Activated CD8-positive, alpha-beta T cell treated with anti-CD3 and anti-CD28 coated beads, Interleukin-2, amount 10 ng/mL, durations not matched to agents 7 days and 5 days (primary cell): ENCODE measurements at places on chromosomes 16 and 17. TPM values are rescaled to one million over a fixed set of nuclear protein-coding genes. Genes with fewer than 3 reads are reported as not detected.

The NPTX1 gene
- 16.7 TPM for total RNA-seq

DNA sequence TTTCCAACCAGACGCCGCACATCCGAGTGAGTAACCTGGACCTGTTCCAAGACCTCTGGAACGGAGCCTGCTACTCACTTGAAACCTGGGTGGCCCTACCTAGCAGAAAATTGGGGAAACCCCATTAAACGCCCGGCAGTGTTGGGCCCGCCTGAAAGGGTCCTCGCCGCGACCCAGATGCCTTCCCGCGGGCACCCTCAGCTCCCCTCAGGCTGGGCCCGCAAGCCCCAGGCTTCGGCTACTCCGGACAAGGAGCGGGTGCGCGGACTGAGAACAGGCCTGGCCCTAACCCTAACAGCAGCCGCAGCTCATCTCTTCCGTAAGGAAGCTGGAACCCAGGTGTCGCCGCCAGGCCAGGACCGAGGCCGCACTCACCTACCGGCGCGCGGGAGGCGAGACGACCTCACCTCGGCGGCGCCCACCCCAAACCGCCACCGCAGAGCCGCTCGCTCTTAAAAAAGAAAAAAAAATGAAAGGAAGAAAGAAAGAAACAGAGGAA lies 344 bp downstream of the PSME3IP1 start:
- no peak for DNase-seq

GRCh38 chr17:79811011-79811867 lies 14.4 kb upstream of the CBX8 start:
- peak; percentile 62 for DNase-seq

DNA sequence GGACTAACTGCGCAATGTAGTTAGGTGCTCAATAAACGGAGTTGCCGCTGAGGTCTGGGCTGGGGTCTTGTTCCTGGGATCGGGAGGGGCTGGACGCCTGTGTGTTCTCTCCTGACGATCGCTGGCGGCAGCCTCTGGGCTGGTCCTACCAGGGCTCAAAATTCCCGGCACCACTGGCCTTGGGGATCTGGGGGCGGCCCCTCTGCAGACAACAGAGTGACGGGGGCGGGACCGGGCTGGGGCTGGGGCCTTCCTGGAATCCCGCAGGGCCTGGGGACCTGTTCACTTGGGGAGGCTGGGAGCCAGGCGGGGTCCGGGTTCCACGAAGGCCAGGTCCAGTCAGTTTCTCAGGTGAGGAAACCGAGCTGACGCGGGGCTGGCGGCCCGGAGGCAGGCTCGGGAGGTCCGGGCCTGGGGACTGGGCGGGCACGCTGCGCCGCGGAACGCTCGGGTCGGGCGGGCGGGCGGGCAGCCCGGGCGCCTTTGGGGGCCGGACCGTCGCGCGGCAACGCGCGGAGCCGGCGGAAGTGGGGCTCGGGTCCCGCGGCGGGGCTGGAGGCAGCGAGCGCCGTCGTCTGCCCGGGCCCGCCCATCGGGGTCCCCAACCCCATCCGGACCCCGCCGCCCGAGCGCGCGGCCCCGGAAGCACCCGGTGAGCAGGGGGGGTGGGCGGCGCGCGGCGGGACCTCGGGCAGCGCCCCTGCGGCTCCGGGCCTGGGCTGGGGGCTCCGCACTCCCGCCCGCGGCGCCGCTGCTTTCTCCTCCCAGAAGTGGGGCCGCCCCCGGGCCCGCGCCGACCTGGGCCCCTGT lies at the start of gene PIGQ:
PIGQ (plus strand) TSS at position 524 of the 810 bp plus-strand sequence. CDS start 4,107 bp downstream, outside the sequence.
- DNase-seq: peak; percentile 68

DNA sequence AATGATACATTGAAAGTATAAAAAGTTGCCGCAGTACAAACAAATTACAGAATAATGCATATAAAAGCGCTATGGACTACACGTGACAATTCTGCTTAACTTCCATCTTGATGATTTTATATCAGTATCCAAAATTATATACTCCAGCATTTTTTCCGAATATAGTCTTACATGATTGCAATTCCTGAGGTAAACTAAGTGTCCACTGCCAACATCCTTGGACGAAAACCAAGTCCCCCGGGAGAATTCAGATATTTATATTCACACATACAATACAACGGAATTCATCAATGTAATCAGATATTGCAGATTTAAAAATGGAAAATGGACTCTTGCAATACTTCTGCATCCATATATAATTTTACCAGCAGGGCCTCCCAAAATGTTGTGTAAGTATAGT lies 8.9 kb upstream of the MYH11 start:
- no peak for DNase-seq

GRCh38 chr16:17744921-17745572 lies 274.3 kb upstream of the XYLT1 start:
- DNase-seq: no peak

- DNase-seq: no peak
Observed at GRCh38 chr16:50324345-50324744, 44.4 kb downstream of the BRD7 start.

GRCh38 chr17:67156269-67157199 lies 88.5 kb downstream of the HELZ start:
- no peak for DNase-seq

- no peak for DNase-seq
Observed at GRCh38 chr17:82840431-82840831, 609 bp upstream of the ZNF750 start.

DNA sequence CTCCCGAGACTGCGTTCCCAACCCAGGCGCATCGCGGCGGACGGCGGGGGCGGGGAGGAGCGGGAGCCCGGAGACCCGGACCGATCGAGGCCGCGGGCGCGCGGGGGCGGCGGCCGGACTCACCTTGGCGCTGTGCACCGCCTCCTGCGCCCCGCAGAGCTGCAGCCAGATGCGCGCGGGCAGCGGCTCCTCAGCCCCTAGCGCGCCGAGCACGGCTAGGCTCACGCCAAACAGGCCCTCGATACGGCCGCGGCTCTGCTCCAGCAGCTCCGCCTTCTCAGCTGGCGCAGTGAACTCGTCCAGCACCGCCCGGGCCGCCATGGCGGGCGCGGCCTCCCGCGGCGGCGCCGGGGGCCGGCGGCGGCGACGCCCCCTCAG lies 339 bp downstream of the N4BP1 start:
- DNase-seq: no peak

The CDH13 gene
- not detected for total RNA-seq

GRCh38 chr17:4534515-4534914 lies 20.7 kb downstream of the MYBBP1A start:
- DNase-seq: no peak

- DNase-seq: no peak
Observed at GRCh38 chr16:51549836-51550235, 398.8 kb upstream of the SALL1 start.

- DNase-seq: no peak
Observed at GRCh38 chr16:6969594-6969993, 363.1 kb upstream of the RBFOX1 start.

The MYO1C gene
- 18.5 TPM for total RNA-seq

DNA sequence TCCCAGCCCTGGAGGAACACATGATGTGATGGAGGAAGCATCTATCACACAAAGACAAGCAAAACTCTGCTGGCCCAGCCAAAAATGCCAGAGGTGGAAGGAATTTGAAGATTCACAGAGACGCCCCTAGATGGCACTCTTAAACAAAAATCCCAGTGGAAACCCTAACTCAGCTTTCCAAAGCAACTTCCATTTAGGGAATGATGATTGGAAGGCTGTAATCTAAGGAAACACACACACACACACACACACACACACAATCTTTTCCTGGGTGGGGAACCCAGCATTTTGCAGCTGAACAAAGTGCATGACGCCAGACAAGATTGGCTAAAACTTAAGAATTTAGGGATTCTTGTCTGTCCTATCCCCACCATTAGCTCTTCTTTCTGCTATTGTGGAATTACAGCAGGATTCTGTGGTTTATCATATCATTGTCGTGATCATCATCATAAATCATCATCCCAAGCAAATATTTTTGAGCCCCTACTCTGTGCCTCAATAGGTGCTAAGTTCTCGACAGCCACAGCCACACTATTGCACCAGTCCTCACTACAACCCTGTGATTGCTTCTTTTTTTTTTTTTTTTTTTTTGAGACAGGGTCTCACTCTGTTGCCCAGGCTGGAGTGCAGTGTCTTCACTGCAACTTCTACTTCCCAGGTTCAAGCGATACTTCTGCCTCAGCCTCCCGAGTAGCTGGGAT lies 1.6 kb upstream of the LDAF1 start:
- no peak for DNase-seq

- no peak for DNase-seq
Observed at GRCh38 chr16:84323606-84324005, 28.9 kb downstream of the WFDC1 start.

DNA sequence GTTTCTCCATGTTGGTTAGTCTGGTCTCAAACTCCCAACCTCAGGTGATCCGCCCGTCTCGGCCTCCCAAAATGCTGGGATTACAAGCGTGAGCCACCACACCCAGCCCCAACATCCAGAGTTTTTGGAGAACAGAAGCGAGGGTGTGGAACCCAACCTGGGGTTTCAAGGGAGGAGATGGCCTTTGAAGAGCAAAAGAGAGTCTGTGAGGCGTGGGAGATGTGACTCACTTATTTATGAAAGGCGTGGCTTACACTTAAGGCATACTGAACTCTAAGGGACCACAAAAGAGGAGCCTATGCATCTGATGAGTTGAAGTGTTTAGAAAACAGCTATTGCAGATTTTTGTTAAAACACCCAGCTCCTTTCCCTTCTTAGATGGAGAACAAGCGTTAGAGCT lies 18.9 kb downstream of the ARSG start:
- peak; percentile 61 for DNase-seq

GRCh38 chr16:11627822-11628457 lies 40.3 kb upstream of the SNN start:
- DNase-seq: no peak

- no peak for DNase-seq
Observed at GRCh38 chr17:68004201-68004600, 7.9 kb upstream of the C17orf58 start.

- no peak for DNase-seq
Observed at GRCh38 chr16:23979982-23980381, 144.2 kb downstream of the PRKCB start.

DNA sequence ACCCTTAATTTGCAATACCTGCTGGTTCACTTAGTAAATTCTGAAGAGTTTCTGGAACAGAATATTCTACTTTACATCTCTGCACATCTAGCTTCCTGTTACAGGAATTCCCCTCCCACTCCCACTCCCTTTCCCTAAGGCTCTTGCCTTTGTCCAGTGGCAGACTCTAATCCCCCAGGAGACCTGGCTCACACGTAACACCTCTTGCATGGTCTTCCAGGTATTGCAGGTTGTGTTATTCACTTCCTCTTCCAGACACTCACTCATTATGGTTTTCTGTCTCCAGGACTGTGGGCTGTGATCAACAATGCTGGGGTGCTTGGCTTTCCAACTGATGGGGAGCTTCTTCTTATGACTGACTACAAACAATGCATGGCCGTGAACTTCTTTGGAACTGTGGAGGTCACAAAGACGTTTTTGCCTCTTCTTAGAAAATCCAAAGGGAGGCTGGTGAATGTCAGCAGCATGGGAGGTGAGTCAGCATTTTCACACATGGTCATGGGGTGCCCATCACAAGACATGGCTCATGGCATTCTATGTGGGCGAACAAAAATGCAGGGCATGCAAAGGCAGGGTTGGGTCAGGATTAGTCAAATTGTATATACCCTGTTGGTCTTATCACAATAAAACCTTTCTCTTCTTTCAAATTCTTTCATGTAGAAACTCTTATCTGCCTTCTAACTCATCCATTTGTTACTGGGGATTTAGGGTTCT lies 35.8 kb downstream of the HSD17B2 start:
- DNase-seq: no peak

DNA sequence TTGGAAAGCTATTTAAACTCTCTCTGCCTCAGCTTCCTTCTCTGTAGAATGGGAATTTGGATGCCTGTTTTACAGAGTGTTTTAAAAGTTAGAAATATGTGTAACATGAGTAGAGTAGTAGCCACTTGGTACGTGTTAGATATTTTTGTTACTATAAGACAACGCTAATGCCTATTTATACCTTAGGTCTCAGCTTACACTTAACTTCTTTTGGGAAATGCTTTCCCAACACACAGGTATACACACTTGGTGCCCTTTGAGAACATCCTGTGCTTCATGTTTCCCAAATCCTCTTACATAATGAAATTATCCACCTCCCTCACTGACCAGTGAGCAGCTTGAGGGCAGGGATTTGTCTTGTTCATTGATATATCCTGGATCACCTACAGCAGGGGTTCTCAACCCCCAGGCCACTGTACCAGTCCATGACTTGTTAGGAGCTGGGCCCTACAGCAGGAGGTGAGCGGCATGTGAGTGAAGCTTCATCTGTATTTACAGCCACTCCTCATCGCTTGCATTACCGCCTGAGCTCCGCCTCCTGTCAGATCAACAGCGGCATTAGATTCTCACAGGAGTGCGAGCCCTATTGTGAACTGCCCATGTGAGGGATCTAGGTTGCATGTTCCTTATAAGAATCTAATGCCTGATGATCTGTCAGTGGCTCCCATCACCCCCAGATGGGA lies 33.5 kb downstream of the ARSG start:
- DNase-seq: no peak

GRCh38 chr17:48915459-48916282 lies 7.5 kb downstream of the UBE2Z start:
- DNase-seq: peak; percentile 38

DNA sequence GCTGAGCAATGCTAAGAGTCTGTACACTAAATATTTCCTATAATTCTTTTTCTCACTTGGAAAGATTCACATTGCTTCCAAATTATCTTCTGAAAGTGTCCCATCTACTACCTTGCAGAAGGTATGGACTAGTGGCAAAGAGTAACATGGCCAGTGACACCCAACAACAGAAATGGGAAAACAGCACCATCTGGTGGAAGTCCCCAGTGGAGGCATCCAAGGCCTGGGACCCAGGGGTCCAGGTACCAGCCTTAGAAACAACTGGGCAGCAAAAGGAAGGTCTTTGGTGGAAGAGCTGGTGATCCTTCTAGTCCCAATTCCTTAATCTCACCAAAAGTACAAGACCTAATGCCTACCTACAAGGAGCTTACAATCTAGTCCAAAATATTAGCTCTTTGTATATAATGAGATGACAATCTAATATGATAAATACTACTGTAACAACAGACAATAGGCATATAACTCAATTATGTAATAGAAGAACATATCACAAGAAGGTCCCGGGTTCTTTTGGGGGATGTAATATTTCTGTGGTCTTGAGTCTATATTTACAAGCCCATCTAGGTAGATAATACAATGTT lies 55.3 kb downstream of the SKAP1 start:
- DNase-seq: peak; percentile 33

DNA sequence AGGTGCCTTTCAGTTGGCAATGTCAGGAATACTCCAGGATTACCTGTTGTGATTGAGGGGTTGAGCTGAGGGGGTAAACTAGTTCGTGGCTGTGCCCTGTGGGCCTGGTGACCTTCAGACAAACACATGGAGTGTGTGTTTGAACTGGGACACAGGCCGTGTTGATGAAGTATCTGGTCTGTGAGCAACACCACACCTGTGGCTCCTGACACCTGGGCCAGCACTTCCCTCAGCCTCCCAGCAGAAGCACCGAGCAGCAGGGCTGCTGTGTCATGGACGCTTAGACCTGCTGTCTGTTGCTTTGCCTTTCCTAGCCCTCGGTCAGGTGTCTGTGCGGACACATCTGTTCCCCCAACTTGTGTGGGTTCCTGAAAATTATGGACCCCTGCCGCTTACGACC lies 82.9 kb downstream of the KSR1 start:
- DNase-seq: no peak

The NAGS gene
- 0.68 TPM for total RNA-seq
